ENCODE measurements at places on chromosomes 1 and 21.

- no peak for DNase-seq
Observed at GRCh38 chr1:169860750-169861149, 32.9 kb downstream of the SCYL3 start.

- no peak for DNase-seq
Observed at GRCh38 chr1:202005958-202006357, 4.4 kb upstream of the ELF3 start.

DNA sequence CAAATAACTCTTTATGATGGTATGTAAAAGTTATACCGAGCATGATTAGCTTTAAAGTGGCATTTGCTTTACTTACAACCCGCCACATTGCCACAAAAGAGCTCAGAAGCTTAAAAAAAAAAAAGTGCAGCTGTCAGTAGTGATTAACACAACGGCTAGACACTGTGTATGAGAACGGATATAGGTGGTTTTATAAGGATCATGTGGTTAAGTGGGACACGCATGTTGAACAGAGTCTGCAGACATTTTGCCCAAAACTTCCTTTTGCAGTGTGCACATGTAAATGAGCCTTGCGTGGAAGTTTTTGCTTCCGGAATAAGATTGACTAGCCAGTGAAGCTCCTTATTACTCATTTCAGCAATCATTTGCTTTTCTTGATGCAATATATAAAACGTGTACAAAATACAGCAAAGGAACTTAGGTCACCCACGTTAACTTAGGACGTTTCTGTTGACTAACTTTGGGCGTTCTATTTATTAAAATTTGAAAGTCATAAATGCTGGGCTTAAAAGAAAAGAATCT lies 58.7 kb upstream of the RGS1 start:
- no peak for DNase-seq

- no peak for DNase-seq
Observed at GRCh38 chr1:117633423-117633822, 27.6 kb downstream of the TENT5C start.

GRCh38 chr1:106756752-106757151 lies 299.7 kb upstream of the PRMT6 start:
- no peak for DNase-seq

GRCh38 chr1:108865316-108865910 lies 8.5 kb upstream of the AKNAD1 start:
- no peak for DNase-seq

- DNase-seq: no peak
Observed at GRCh38 chr1:173049322-173049633, 1.5 kb downstream of the TNFSF18 start.

DNA sequence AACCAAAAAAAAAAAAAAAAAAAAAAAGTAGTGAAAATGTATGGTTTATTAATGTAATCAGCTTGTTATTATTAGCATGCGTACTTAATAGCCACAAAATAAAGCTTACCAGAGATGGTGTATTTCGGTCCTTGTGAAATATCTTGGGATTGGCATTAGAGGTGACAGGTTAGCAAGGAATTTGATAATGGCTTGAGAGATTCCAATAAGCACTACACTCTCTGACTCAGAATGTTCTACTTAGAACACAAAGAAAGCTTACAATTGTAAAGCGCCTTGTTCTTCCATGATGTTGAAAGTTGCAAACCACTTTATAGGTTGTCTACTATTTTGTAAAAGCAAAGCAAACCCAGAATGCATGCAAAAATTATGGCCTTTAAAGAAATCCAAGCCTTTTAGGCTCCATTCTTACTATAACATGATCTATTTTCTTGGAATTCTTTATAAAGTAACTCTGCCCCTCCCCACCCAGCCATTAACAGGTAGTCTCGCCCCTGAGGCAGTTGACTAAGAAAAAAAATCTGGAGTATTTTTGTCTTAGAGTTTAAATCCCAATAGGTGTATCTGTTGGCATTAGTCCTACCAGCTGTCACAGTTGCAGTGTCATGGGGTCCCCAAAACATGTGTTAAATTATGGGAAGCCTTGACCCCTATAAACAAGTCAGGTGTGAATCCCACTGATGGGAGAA lies 129.2 kb downstream of the DHRS3 start:
- DNase-seq: no peak

- no peak for DNase-seq
Observed at GRCh38 chr1:182841368-182841988, 2.3 kb downstream of the DHX9 start.

DNA sequence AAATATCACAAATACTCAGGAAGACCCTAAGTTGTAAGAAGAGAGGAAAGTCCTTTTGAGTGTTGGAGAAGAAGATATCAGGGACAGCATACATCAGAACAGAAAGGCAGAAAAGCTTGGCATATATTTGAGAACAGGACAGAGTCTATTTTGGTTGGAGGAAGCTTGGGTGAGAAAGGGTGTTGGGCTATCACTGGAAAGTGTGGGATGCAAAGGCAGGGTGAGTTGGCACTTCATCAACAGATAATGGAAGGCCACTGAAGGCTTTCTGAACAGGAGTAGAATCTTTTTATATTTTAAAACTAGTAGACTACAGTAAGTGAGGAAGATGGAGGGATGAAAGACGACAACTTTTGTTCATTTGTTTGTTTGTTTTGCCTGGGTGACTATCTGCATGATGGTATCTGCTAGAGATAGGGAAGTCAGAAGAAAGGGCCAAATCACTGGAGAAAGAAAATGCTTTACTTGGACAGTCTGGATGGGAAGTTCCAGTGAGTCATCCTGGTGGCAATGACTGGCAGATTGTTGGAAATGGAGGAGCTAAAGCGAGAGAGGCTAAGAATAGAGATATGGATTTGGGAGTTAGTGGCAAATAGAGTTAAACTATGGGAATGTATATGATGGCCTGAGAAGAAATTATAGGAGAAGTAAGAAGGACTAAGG lies 33.7 kb upstream of the KCNA2 start:
- DNase-seq: no peak

- no peak for DNase-seq
Observed at GRCh38 chr1:203215573-203215972, 13.9 kb downstream of the CHIT1 start.

DNA sequence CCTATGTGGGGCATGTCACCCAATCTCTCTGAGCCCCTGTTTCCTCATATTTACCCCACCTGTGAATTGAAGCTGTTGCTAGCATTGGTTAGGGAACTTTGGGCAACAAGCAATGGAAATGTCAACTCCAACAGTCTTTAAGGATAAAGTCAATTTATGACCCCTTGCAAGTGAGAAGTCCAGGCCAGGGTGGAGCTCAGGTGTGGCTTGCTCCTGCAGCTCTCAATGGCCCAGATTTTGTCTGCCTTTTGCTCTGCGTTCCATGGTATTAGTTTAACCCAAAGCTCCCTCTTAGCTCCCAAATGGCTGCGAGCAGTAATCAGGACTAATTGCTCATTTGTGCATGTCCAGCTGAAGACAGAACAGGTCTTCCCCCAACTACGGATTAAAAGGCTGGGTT lies 70.4 kb upstream of the ABCG1 start:
- no peak for DNase-seq

- no peak for DNase-seq
Observed at GRCh38 chr1:221335161-221336101, 406.5 kb downstream of the DUSP10 start.

- no peak for DNase-seq
Observed at GRCh38 chr21:42376338-42376982, 10.1 kb upstream of the TFF1 start.

DNA sequence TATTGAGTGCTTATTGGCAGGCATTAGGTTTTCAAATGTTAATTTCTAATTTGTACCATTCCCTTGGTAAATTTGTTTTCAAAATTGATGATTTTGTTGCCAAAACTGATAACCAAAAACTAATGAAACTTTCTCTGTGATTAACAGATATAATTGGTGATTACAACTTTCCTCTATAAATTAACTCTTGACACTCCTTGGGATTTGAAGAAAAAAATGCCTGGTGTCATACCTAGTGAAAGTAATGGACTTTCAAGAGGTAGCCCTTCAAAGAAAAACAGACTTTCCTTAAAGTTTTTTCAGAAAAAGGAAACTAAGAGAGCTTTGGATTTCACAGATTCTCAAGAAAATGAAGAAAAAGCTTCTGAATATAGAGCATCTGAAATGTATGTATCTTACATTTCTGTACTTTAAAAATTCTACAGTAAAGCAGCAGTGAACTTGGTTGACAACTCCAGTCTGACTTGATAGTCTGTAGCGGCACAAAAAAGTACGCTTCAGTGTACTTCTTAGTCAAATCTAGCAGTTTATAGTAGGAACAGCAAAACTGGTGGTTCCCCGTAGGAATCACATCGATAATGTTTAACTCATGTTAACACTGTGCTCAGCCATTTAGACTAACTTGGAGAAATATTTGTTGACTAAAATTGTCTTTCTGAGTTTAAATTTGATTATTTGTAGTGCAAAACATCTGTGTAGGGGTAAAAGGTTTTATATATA lies 3.0 kb downstream of the USP1 start:
- DNase-seq: no peak

DNA sequence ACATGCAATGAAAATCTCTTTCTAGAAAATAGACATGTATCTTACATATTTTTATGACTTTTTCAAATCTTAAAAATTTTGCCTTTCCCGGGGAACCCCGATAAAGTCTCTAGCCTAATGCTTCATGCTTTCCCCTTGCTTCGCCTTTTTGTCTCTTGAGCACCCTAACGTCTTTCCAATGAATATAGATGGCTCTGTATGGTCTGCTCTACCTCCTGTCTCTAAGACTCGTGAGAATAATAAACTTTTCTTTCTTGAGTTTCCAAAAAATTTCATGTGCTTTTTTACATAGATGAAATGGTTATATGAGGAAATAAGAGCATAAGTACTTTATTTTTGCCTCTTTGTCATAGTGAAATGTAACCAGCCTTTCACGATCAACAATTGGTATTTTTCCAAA lies 202.6 kb downstream of the PDE4B start:
- DNase-seq: no peak

DNA sequence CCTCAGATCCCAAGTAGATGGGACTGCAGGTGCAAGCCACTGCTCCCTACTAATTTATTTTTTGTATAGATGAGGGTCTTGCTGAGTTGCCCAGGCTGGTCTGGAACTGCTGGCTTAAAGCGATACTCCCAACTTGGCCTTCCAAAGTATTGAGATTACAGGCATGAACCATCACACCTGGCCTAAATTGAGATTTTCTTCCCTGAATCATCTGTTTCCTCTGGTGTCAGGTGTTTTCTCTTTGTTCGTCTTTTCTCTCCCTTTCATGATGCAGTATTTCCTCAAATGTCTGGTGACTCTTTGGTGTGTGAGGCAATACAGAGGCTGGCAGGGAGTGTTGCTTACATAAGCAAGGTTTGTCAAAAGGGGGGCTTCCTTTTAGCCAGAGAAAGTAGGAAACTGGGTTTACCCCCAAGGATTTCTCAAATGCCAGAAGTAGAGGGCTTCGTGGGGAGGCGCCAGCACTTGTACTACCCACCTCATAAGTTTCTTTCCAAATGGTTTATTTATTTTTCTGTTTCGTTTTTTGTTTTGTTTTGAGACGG lies 27.6 kb downstream of the CLDN14 start:
- no peak for DNase-seq

- no peak for DNase-seq
Observed at GRCh38 chr1:25809283-25809926, 9.4 kb downstream of the SELENON start.

DNA sequence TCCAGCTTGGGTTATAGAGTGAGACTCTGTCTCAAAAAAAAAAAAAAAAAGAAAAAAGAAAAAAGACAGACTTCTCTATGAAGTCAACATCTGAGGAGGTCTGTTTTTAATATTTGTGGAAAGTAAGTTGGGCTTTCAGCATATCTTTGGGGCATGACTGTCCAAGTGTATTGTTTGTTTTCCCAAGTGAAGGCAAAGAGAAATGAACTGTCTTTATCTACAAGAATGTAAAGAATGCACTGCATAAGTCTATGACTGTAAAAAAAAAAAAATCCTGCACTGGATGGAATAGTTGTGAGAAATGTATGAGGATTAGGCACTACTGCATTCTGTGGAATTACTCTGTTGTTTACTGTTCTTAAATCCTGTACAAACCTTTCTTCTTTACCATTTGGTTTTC lies 45.6 kb upstream of the TMEM61 start:
- DNase-seq: no peak

- peak; percentile 8 for DNase-seq
Observed at GRCh38 chr1:235424092-235424491, 56.9 kb downstream of the TBCE start.

DNA sequence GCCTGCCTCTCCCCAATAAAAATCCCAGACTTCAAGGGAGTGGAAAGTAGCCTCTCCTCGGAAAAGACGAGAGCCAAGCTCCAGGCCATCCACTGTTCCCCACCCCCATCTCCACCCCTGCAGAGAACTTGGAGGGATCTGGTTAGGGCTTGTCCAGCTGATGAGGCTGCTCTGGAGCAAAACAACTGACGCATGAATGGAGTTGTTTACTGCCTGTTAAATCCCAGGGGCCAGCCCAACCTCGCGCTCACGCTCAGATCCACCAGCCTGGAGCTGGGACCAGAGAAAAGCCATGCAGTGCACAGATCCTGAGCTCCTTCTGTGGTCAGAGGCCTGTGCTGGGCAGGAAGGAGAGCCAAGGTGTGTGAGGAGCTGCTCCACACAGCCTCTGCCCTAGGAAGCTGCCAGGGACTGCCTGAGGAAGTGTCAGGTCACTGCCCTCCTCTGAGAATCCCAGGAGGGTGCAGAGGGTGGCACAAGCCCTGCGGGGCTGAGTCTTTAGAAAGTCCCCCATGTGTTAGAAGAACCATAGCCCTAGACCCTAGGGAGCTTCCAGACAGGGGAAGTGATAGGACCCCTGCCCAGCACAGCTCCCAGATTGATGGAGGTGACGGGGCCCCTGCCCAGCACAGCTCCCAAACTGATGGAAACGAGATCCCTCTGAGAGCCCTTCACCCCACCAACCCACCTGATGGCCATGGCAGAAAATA lies 109.0 kb upstream of the IPO9 start:
- DNase-seq: peak; percentile 72

- DNase-seq: no peak
Observed at GRCh38 chr1:185406691-185407009, 89.6 kb upstream of the IVNS1ABP start.

- DNase-seq: no peak
Observed at GRCh38 chr1:116716391-116716790, 37.8 kb upstream of the CD2 start.

GRCh38 chr1:229130028-229130668 lies 140.8 kb upstream of the RAB4A start:
- no peak for DNase-seq

GRCh38 chr1:236172041-236172579 lies 29.8 kb downstream of the GPR137B start:
- no peak for DNase-seq

- DNase-seq: no peak
Observed at GRCh38 chr1:41936107-41936506, 17.4 kb upstream of the HIVEP3 start.

DNA sequence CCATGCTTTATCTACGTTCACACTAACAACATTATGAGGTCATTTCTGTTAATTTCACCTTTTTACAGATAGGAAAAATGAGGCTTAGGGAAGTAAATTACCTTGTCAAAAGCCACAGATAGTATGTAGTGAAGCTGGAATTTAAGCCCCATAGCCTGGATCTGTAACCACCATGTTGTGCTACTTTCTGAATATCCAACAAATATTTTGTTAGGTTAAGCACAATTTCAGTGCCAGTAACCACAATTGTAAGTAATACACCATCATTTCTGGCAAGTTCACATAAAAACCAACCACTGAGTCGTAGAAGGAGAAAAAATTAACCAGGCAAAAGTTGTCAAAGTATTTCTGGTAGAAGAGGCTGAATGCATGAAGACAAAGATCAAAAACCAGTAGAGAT lies 593.1 kb upstream of the CAMK1G start:
- DNase-seq: no peak

GRCh38 chr1:35702508-35702907 lies 16.2 kb downstream of the C1orf216 start:
- no peak for DNase-seq
